ENCODE measurements at places on chromosomes 6 and 20.

- no peak for DNase-seq
These were observed 376.7 kb downstream of the CDH26 start for GRCh38 chr20:60334911-60335310.

- DNase-seq: no peak
These were observed 5.1 kb downstream of the SPINT3 start for GRCh38 chr20:45510242-45510862.

- peak; percentile 14 for DNase-seq
These were observed 225.5 kb downstream of the SYNDIG1 start for GRCh38 chr20:24694727-24695528.

DNA sequence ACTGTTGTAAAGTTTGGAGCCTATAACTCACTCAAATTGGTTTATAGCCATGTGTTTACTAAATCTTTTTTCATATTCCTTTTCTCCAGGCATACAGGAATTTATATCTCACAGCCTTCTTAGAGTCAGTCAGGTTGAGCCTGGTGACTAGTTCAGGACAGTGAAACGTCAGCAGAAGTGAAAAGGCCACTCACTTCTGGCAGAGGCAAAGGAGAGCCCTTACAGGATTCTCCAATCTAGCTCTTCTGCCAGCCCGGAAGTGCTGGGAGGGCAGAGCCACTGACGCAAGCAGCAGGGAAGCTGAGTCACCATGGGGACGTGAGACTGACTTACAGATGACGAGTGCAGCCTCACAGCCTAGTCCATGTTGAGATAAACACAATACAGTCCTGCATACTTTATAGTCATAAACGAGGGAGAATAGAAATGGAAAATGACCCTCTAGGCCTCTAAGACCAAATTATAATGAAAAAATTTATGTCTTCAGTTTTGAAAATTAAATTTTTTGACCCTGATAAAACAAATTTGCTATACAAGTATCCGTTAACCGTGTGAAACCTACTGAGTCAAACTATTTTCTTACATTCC, 1.3 kb downstream of the PXT1 start:
- peak; percentile 98 for DNase-seq

DNA sequence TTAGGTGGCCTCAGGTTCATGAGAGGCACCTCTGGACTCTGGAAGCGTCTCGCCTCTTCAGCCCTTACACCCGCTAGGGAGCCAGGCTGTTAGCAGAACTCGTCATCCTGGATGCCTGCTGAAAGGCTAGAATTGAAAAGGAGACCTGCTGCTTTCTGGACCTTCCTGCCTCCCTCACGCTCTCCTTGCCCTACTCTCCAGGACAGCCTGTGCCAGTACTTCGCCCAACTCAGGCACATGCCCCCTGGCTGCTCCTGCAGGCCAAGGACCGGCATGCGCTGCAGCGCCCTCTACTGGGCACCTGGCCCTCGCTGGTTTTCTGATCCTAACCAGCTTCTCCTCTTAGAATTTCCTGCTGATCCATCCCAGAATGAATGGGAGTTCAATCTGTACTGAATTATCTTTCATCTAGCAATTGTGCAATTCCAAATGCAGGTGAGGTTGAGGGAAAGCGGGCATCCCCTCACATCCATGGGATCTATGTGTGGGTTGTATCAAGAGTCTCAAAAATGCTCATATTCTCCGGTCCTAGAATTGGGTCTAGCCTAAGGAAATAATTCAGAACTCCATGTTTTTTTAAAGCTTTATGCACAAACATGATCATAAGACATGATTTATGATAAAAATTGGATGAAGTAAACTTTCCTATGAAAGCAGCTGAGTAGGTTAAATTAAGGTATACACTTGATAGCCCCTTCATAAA, 78.0 kb downstream of the PTPN1 start:
- peak; percentile 67 for DNase-seq

GRCh38 chr20:19855416-19855815, 97.4 kb downstream of the RIN2 start:
- no peak for DNase-seq

- DNase-seq: no peak
These were observed 49.4 kb downstream of the CTCFL start for GRCh38 chr20:57475388-57476083.

- DNase-seq: no peak
These were observed 584 bp downstream of the VPS52 start for GRCh38 chr6:33271117-33271467.

DNA sequence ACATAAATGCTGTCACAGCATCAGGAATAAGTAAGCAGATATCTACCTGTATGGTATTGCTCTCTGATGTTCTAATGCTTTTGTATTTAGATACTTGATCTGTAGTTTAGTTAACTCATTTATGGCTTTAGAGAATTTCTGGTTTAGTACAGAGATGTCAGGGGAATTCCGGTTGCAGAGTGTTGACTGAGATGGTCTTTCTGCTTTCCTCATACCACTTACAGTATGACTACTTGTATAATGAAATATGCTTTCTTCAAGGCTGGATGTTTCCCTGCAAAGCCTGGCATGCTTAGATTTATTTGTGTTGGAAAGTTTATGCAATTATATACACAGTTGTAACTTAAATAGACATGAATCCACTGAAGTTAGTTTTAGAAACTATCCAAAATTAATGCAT, 278.4 kb downstream of the CDH26 start:
- no peak for DNase-seq

DNA sequence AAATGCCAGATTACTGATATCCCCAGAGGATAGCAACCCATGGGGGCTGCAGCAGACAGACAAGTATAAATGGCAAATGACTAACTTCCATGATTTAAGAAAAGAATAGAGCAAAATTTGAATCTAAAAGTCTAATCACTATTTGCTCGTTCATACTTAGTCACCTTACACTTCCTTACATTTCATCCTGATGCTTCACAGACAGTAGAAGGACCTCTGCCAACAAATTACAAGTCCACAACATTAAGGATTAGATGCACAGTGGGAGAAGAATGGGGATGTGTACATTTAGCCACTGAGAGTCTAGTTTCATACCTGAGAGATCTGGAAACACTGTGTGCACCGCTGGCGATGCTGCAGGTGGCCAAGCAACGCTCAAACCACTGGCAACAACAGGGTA, 72.4 kb downstream of the FYN start:
- DNase-seq: no peak

GRCh38 chr20:14334306-14334930, 3.0 kb downstream of the FLRT3 start:
- peak; percentile 45 for DNase-seq

- no peak for DNase-seq
These were observed 9.4 kb upstream of the ZBTB46 start for GRCh38 chr20:63840405-63840828.

- DNase-seq: no peak
These were observed 90.1 kb upstream of the FERMT1 start for GRCh38 chr20:6212903-6213302.

DNA sequence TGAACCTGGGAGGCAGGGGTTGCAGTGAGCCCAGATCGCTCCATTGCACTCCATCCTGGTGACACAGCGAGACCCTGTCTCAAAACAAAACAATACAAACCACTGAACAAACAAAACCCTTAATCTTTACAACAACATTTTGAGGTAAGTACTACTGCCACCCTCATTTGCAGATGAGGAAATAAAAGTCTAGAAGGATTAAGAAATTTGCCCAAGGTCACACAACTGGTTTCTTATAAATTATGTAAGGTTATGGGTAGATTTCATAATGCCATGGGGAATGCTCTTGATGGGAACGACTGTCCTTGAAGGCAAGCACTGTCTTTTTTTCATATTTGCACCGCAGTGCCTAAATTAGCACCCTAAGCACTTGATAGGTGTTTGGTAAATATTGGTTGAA, 13.8 kb upstream of the B4GALT5 start:
- no peak for DNase-seq

DNA sequence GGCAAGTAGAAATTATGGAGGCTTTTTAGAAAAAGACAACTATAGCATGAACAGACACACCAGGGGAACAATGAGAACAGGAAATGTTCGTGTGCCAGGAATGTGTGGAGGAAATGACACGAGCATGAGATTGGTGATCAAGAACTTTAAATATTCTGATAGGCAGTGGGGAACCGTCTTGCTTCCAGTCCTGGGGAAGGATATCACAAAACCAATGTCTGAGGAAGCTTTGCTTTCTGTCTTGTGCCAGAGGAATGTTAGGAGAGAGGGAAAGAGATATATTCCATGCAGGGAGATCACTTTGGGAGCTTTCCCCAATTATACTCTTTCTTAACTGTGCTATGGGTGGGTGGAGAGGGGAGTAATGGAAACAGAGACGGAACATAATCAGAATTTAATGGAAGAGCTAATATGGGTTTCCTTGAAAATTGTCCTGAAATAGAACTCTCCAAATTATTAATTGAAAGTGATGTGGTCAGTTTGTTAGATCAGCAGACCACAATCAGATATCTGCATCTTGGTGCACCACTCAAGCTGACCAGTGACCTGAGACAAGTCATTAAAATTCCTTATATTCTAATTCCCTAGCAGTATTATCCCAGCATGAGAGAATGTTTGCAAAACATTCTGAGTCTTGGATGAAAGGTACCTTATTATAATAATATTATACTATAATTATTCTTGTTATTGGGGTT, 178.2 kb downstream of the SOX4 start:
- no peak for DNase-seq

GRCh38 chr6:133399426-133399825, 158.3 kb downstream of the EYA4 start:
- no peak for DNase-seq

- peak; percentile 52 for DNase-seq
These were observed 278.3 kb upstream of the PLCB4 start for GRCh38 chr20:8790442-8791074.

DNA sequence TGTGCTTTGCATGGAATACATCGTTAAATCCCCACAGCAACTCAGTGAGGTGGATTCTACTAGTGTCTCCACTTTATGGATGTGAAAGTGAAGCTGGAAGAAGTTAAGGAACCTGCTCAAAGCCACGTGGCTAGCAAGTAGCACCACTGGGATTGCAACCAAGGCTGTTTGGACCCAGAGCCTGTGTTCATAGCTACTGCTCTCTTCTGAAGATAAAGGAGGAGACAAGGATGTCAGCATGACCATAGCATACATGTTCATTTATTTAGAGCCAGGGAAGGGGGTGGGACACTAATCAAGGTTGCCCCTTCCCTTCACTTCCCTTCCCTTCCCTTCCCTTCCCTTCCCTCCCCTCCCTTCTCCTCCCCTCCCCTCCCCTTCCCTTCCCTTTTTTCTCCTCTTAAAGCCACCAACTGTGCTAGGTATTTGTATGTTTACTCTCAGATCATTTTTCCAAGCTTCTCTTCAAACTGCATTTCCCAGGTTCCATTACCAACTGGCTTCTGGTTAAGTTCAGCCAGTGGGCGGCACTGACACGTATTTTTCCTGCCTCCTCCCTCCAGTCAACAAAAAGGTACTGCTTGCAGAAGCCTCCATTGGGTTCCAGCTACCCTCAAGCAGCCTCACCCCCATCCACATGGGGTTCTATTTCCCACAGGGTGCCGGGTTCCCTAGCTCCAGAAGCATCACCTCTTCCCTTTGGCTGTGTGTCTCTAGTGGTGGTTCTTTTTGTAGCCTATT, 134.9 kb downstream of the BCAS1 start:
- DNase-seq: no peak

- no peak for DNase-seq
These were observed 424.5 kb downstream of the HTR1B start for GRCh38 chr6:77038807-77039206.

DNA sequence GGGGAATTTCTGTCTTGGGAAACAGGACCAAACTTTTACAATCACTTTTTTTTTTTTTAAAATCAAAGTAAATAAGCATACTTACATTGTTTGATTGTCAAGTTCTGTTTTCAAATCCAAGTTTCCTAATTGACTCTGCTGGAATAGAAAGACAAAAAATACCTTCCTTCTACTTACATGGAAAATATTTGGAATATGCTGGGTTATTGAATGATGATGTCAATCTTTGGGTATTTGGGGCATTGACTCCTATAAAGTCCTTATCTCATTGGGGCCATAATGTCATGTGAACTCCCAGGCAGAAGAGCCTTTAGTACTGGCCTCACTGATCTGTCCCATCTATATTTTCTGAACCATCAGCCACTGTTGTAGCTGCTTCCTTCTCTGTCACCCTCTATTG, 122.6 kb upstream of the NOX3 start:
- DNase-seq: no peak

GRCh38 chr20:33848391-33848790, 37.2 kb downstream of the CHMP4B start:
- DNase-seq: no peak

DNA sequence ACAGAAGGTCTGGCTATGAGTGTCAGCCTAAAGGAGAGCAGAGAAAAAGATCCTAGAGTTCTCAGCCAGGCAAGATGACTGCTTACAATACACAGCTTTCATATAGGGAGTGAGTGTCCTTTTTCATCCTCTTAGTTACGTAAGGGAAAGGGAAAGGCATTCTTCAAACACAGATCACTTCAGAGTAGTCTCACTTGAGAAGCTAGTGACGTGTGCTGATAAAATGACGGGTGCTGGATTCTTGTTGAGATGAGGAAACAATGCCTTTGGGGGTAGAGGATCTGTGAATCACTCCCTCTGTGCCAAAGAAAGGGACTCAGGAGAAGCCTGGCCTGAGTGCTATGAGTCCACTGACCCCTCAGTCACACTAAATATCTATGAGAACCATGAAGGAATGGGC, 117.3 kb downstream of the QRSL1 start:
- DNase-seq: no peak

GRCh38 chr20:61804752-61805295, 260.9 kb downstream of the TAF4 start:
- peak; percentile 48 for DNase-seq

GRCh38 chr6:110590821-110591351, 114.5 kb upstream of the SLC22A16 start:
- DNase-seq: no peak

- DNase-seq: no peak
These were observed 171.6 kb downstream of the SASH1 start for GRCh38 chr6:148514091-148514845.

- DNase-seq: no peak
These were observed 78.0 kb downstream of the YTHDF1 start for GRCh38 chr20:63137851-63138415.

- no peak for DNase-seq
These were observed 116.7 kb upstream of the FRMD1 start for GRCh38 chr6:168195712-168196111.

- no peak for DNase-seq
These were observed 92.1 kb upstream of the EEF1E1 start for GRCh38 chr6:8194490-8194889.

- no peak for DNase-seq
These were observed 55.0 kb downstream of the FILIP1 start for GRCh38 chr6:75438442-75439116.

DNA sequence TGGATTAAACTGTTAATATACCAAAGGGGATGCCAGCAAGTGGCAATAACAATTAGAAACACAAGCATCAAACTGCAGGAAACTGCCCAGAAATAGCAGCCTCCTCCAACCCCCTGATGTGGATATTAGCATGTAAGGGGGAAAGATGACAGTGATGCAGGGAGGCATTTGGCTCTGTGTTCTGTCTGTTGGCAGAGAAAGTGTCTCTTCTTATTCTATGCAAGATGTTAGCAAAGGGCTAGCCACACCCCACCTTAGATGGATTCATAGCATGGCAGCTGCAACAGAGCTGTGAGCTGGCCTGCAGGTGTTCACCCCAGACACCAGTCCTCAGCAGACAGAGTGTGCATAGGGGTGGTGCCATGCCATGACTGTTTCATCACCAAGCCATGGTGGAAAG, 38.0 kb downstream of the SCP2D1 start:
- no peak for DNase-seq

Data from A172 (cell line).